ENCODE measurements at places on chromosomes 1 and 21. TPM values are rescaled to one million over a fixed set of nuclear protein-coding genes. Genes with fewer than 3 reads are reported as not detected.

CAMK2N1 gene
- total RNA-seq: 20.1 TPM

SLC9C2 gene
- not detected for total RNA-seq

LHX8 gene
- not detected for total RNA-seq

TLR5 gene
- not detected for total RNA-seq

OR2T29 gene
- not detected for total RNA-seq

NEK2 gene
- total RNA-seq: 39.9 TPM

OR1C1 gene
- total RNA-seq: not detected

PRDM16 gene
- total RNA-seq: not detected

NTMT2 gene
- not detected for total RNA-seq

FAM163A gene
- not detected for total RNA-seq

DENND2D gene
- total RNA-seq: 17.1 TPM

VASH2 gene
- 0.74 TPM for total RNA-seq
